ENCODE measurements at places on chromosomes 5 and 9. TPM values are rescaled to one million over a fixed set of nuclear protein-coding genes. Genes with fewer than 3 reads are reported as not detected.
A peak's percentile ranks its signal among the peaks of the same experiment; 100 is the strongest.

DNA sequence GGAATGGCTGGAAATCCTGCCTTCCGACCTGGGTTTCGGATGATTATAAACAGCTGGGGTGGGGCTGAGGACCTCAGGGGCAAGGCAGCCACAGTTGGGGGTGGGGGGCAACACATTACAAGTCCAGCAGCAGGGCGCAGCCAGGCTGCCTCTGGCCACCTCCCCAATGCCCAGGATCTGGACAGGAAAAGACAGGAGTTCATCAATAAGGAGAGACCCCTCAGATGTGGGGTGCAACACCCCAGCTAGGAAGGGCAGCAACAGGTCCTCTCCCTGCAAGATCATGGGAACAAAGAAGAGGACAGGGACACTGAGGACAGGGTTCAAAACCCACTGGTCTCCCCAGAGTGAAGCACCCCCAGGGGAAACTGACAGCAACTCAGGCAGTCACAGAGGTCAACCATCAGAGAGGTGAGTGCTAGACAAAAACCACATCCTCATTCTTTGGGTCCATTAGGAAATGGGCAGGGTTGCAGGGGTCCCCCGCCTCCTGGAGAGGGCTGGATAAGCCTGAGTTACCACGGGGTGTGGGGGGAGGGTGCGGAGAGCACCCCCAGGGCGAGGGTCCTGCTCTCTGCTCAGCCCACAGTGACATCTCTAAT, 33.5 kb downstream of the SEMA4D start:
- no peak for DNase-seq

DNA sequence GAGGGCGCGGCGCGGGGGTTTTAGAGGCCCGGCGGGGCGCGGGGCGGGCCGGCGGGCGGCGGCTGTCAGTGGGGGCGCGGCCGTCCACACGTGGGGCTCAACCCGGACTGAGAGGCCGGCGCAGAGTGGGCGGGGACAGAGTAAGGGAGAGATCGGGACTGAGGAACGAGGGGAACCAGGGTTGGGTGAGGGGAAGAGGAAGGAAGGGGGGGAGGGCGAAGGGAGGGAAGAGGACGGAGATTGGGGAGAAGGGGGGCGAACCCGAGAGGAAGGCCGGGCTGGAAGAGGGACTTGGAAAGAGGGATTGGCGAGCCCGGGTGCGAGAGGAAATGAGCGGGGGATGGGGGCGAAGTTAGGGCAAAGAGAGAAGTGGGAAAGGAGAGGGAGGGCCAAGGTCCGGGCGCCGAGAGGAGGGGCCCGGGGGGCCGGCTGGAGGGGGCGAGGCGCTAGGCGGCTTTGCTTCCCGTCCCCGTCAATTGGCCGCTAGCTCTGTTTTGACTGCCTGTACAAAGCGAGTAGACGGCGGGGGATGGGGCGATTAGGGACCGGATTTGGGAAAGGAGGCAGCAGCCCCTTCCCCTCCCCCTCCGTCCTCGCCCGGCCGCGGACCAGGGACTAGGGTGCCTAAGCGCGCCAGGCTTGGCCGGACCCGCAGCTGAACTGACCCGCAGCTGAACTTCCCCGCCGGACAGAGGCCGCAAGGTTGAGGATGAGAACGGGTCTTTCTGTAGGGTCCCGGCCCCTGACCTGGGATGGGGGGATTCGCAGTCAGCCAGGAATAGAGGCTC, 399 bp upstream of the FBN2 start:
- DNase-seq = peak; percentile 85

DNA sequence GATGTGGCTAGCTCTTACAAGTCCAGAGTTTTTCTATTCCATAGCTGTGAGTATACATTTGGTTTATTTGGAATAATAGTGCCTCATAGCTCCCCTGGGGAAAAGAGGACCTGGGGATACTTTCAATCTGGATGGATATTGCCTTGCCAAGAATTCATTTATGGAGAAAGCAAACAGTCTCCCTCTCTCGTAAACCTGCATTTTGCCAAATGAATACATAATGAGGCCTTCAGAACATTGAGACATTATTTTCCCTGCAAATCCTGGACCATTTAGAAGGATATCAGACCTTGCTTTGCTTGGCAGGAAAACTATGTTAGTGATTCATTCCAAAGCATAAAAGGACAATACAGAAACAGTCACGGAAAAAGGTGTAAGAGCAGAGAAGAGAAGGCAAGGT, 569.6 kb upstream of the BRINP1 start:
- DNase-seq = no peak

DNA sequence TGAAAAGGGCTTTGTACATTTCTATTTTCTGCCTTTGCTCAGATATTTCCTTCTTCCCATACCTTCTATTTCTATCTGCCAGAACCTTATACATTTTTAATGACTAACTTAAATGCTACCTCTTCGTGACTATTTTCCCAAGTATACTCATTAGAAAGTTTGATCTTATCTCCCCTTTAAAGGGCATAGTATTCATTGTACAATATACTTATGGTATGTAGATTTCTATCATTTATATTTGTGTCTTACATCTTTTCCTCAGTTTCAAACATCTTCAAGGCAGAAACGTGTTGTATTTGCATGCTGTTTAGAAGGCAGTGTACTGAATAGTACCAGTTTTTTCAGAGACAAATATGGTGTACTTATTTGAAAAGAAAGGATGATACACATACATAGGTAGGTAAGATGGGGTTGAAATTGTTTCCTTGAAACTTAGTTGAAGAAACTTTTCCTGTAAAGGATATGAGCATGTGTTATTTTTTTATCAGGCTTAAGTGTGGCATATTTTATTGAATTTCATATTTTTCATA, 518.1 kb upstream of the NUDT12 start:
- no peak for DNase-seq

DNA sequence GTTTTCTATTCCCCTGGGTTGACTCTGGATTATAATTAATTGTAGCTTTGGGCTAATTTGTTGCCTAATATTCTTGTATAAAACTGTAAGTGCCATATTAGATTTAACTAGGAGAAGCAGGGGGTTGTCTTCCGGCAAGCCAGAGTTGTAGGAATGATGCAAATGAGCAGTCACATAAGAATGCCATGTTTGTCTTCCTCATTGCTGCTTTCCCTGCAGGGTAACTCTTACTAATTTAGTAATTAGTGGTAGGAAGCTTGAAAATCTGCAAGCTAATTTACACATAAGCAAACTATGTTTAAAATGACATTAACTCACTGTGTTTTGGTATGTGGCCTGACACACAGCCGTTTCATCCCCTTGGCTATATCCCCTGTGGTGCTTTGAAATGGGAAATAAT, 527.8 kb downstream of the KCTD16 start:
- no peak for DNase-seq

DNA sequence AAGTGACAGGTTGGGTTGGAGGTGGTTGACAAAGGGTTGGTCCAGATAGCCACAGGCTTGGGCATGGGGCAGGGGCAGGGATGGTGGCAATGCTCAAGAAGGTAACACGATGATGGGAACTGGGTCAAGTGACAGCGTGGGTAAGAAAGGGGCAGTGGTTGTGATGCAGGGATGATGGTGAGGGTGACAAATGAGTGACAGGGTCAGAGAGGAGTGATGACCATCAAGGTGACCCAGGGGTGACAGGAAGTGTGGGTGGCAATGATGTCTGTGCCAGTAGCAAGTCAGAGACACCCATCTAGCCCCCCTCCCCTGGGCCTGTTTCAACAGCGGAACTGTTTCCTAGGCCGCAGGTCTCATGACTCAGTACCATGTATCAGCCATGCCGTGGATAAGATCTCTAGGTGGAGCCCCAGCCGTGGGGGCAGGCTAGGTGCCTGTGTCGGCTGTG, 20.5 kb downstream of the AQP3 start:
- no peak for DNase-seq

GRCh38 chr9:86575825-86576525, 221.8 kb upstream of the TUT7 start:
- no peak for DNase-seq

DNA sequence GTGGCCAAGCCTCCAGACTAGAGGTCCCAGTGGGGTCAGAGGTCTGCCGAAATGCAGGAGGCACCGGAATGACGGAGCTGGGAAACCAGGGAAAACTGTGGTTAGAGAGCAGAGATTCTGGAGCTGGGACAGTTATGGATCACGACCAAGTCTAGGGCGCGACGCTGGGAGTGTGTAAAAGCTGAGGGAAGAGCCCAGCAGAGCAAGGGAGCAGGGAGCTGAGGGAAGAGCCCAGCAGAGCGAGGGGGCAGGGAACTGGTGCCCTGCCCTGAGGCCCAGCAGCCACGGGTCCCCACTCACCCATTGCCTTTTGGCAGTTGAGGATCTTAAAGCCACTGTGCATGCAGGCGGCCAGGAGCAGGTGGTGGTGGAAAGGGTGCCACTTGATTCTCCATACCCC, 12.5 kb downstream of the MRPL41 start:
- DNase-seq = no peak

DNA sequence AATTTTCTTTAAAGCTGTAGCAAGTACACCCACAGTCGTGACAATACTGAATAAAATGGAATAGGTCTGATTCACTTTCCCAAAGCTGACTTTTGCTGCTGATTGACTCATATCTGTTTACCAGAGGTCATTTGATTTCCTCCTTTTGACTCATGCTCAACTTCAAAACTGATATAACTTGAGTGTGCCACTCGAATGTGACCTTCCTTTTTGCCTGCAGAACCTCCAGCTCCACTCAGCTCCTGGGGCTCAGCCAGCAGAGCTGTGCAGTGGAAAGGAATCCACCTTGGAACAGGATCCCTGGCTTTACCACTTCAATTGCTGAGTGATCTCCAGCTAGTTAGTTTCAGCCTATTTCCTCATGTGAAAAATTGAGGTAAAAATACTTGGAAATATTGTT, 84.1 kb downstream of the FEM1C start:
- no peak for DNase-seq

DNA sequence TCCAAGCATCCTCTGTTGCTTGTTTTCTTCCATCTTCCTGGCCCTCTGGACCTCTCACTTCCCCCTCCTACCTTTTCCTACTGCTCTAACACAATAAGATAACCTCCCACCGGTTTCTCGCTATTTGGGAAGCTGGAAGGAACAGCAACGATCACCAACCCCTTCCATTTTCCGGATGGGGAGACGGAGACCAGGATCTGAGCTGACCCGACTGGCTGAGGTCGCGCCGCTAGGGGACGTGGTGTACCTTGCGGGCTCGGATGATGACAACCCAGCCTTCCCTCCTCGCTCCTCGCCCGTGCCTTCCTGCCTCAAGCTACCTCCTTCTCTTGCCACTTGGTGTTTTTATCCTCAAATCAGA, 1.9 kb downstream of the LPAR1 start:
- DNase-seq = peak; percentile 20

GRCh38 chr5:15927710-15928380, 251.7 kb downstream of the MARCHF11 start:
- no peak for DNase-seq

- no peak for DNase-seq
These were observed 198.1 kb downstream of the NPR3 start for GRCh38 chr5:32909207-32909606.

DNA sequence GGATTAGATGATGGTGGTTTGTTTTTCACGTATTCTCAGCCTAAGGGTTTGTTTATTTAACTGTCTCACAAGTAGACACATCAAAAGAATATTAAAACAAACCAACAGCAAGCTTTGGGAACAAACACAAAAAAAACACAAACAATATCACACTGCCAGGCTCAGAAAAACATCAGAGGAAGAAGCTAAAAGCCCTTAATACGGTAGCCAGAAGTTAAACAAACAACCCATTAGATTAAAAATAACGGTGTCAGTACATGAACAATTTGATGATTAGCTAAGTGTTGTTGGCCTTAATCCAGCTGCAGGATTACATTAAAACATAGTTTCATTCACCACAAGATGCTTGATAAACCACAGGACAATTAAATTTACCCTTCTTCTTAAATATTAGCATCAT, 15.9 kb upstream of the DMRT2 start:
- DNase-seq = no peak

DNA sequence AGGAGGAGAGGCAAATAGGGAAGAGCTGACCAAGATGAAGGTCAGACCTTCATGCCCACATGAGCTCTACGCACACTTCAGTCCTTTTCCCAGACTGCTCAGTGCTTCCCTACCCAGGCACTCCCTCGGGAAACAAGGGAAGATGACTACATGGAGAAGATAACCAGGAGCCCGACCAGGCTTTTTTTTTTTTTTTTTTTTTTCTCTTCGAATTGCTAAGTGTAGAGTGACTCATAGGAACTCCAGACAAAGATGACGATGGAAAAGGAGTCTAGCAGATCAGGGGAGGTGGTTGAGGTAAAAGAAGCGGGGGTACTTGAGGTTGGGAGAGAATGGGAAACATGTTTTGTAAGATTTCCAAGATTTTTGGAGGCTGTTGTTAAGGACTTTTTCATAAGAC, 526.1 kb downstream of the BNC2 start:
- no peak for DNase-seq

- no peak for DNase-seq
These were observed 48.4 kb upstream of the FUBP3 start for GRCh38 chr9:130530938-130531337.

- no peak for DNase-seq
These were observed 13.6 kb downstream of the CSF2 start for GRCh38 chr5:132087176-132087575.

The BAAT gene
- polyA plus RNA-seq = 0.36 TPM

The ARHGEF28 gene
- 52.7 TPM for polyA plus RNA-seq

The NAIP gene
- polyA plus RNA-seq = 27.1 TPM

The SLCO6A1 gene
- polyA plus RNA-seq = not detected

The HK3 gene
- 0.88 TPM for polyA plus RNA-seq

The TLX3 gene
- not detected for polyA plus RNA-seq
